ENCODE measurements at places on chromosomes 7 and 10. TPM values are rescaled to one million over a fixed set of nuclear protein-coding genes. Genes with fewer than 3 reads are reported as not detected.

- no peaks in the 10 kb centered on the region for H3K27me3 ChIP-seq
- DNase-seq = no peak
Measured at GRCh38 chr7:121945066-121945465, 72.1 kb downstream of the PTPRZ1 start.

MINDY4 gene
- 7.9 TPM for total RNA-seq

DNA sequence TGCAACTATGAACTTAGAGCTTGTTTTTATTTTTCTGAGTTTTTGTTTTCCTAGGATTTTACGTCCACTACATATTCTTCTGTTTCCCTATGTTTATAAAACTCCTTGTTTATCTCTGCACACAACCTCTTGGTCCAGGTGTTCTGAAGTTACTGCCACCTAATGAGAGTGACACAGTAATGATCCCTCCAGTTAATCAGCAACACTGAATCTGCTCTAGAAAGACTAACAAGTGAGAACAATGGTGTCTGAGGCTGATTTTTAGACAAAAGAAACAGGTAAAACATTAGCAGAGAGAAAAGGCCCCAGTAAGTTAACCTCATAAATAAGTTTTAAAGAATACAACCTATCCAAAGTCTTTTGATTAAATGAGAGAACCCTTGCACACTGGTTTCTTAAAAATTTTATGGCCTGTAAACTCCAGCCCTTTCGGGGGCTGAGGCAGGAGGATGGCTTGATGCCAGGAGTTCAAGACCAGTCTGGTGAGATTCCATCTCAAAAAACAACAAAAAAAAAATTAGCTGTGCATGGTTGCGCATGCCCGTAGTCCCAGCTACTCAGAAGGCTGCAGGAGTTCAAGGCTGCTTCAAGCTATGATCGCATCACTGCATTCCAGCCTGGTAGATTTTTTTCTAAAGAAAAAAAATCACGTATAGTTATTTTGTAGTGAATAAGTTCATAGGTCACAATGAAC is 397.6 kb downstream of the MAGI2 start:
- H3K27ac ChIP-seq = peak overlapping the region; percentile 58
- no peaks in the 10 kb centered on the region for H3K36me3 ChIP-seq
- no peak overlapping the region for H3K4me3 ChIP-seq

IGF2BP3 gene
- total RNA-seq = not detected

DNA sequence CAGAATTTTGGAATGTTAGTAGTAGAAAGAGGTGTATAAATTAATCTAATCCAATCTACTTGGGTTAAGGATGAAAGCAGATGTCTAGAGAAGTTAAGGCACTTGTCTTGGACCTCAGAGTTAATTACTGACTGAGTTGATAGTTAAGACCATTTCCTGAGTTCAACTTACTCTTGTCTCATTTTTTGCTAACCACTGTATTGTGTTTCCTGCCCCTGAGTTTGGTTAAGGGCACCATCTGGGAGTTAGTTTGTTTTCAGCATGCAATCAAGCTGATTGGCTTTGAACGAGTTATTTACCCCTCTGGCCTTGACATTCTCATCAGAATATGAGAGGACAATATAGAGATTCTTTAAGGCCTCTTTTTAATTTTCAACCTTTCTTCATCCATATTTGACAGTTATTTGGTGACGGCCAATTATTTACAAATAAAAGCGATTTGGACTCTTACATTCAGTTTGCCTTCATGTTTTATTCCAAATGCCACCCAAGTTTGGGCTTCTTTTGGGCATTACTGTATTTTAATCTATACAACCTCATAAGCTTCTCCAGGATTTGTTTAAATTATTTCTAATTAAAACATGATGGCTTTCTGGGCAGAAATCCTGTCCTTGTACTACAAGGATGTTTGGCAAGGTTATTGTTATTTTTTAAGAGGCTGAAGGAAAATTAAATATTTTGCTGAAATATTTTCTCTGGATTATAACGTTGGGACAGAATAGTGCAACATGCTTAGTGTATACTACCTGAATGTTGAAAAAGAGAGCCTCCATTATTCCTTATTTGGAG is 225.0 kb downstream of the CACNB2 start:
- no peaks in the 10 kb centered on the region for H3K4me1 ChIP-seq
- H3K4me3 ChIP-seq = no peak overlapping the region
- H3K27ac ChIP-seq = peak overlapping the region; percentile 27
- no peaks in the 10 kb centered on the region for H3K36me3 ChIP-seq

DNA sequence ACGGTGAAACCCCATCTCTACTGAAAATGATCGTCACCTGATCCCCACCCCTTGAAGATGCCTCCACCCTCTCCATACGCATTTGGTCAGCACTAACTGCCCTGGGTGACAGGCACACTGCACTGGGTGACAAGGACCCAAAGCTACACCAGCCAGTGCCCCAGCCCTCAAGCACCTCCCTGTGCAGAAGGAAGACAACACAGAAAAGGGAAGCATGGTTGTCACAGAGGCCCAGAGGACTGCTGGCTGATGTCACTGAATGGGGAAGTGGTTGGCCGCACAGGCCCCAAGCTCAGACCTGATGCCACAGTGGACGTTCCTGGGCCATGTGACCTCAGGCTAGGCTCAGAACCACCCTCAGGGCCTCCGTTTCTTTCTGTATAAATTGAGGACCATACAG is 4.2 kb upstream of the PILRA start:
- no peak for DNase-seq
- no peaks in the 10 kb centered on the region for H3K27me3 ChIP-seq
- no peaks in the 10 kb centered on the region for H3K4me1 ChIP-seq

DNA sequence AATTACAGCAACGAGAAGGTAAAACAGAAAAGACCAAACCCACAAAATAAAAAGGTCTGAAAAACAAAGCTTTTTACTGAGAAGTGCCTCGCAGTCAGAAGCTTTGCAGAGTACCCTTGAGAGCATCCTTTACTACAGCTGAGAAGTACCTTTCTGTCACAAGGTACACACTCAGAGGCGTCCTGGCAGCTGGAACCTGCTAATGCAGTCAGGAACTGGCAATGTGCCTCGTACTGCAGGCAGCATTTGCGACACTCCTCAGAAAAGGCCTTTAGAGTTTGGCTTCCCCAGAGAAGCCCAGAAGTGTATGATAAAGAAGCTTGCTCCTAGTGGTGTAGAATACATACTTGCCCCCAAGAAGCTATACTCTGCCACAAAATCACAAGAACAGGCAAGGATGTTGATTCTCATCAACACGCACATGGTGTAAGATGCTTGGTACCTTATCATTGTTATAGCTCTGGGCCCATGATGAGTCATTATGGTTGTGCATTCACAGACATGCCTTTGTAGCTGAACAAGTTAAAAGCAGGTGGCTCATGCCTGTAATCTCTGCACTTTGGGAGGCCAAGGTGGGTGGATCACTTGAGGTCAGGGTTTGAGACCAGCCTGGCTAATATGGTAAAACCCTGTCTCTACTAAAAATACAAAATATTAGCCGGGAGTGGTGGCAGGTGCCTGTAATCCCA is 2.0 kb upstream of the GTPBP4 start:
- DNase-seq = no peak
- H3K36me3 ChIP-seq = no peaks in the 10 kb centered on the region
- peaks cover 12% of the 10 kb centered on the region for H3K4me1 ChIP-seq
- H3K27me3 ChIP-seq = no peaks in the 10 kb centered on the region
- H3K27ac ChIP-seq = no peak overlapping the region

DNA sequence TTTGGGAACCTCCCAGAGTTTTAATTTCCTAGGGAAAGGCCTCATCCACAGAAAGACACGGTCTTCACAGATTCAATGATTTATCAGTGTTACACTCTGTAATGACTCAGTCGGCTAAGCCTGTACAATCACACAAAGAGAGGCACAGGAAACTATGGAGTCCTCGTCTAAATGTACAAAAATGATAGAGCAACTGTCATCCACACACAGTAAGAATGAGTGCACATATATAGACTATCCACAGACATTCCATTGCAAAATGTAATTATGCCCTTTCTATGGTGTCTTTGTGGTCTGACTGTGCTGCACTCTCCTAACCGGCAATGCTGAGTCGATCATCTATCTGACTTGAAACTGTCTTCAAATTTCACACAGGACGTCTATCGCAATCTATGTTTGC is 3.5 kb upstream of the NAMPT start:
- H3K27me3 ChIP-seq = no peaks in the 10 kb centered on the region
- no peak overlapping the region for H3K4me3 ChIP-seq
- H3K27ac ChIP-seq = no peak overlapping the region
- H3K36me3 ChIP-seq = no peaks in the 10 kb centered on the region

- H3K27ac ChIP-seq = no peak overlapping the region
- no peaks in the 10 kb centered on the region for H3K36me3 ChIP-seq
- no peaks in the 10 kb centered on the region for H3K27me3 ChIP-seq
- DNase-seq = peak; percentile 8
Measured at GRCh38 chr10:5964736-5965135, 12.6 kb downstream of the IL15RA start.

GRCh38 chr10:100748231-100749058 is 3.1 kb downstream of the PAX2 start:
- DNase-seq = no peak
- no peak overlapping the region for H3K4me3 ChIP-seq
- H3K36me3 ChIP-seq = no peaks in the 10 kb centered on the region
- peaks cover 2% of the 10 kb centered on the region for H3K27me3 ChIP-seq

SRGN gene
- total RNA-seq = 22.0 TPM

- no peaks in the 10 kb centered on the region for H3K27me3 ChIP-seq
- no peak overlapping the region for H3K27ac ChIP-seq
- no peak for DNase-seq
- H3K4me1 ChIP-seq = no peaks in the 10 kb centered on the region
- no peak overlapping the region for H3K4me3 ChIP-seq
Measured at GRCh38 chr7:19275000-19275399, 129.8 kb upstream of the FERD3L start.

GRCh38 chr10:119290301-119291048 is 83.1 kb downstream of the GRK5 start:
- no peak for DNase-seq
- no peak overlapping the region for H3K4me3 ChIP-seq
- no peaks in the 10 kb centered on the region for H3K36me3 ChIP-seq
- peaks cover 43% of the 10 kb centered on the region for H3K4me1 ChIP-seq
- H3K27me3 ChIP-seq = no peaks in the 10 kb centered on the region

HSPB1 gene
- total RNA-seq = 503 TPM

DNA sequence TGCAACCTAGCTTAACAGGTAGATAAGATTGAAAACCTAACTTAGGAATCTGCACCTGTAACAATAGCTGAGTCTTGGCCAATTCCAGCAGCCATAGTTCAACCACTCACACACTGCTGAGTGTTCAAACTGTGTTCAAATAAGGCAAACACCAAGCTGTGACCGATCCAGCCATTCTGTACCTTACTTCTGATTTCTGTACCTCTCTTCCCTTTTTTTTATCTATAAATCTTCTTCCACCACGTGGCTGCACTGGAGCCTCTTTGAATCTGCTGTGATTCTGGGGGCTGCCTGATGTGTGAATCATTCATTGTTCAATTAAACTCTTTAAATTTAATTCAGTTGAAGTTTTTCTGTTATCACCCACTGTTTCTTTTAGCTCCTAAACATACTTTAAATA is 15.7 kb upstream of the FOXL3 start:
- no peaks in the 10 kb centered on the region for H3K4me1 ChIP-seq
- H3K27ac ChIP-seq = no peak overlapping the region
- no peaks in the 10 kb centered on the region for H3K36me3 ChIP-seq
- no peak for DNase-seq
- H3K4me3 ChIP-seq = no peak overlapping the region
- no peaks in the 10 kb centered on the region for H3K27me3 ChIP-seq

DNA sequence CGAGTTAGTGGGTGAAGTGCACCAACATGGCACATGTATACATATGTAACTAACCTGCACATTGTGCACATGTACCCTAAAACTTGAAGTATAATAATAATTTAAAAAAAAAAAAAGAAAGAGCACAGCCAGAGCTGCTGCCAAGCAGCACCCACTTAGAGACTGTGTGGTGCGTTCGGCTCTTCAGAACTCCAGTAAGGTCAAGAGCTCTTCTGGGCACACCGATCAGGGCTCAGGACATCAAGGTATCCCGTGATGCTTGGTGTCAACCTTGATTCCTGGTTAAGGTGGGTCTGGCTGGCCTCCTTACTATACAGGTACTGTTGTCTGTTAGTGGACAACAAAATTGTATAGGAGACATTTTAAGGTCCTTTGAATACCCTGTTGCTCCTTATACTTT is 385.7 kb upstream of the AKR1E2 start:
- DNase-seq = no peak
- H3K4me1 ChIP-seq = no peaks in the 10 kb centered on the region
- H3K36me3 ChIP-seq = no peaks in the 10 kb centered on the region
- H3K27ac ChIP-seq = no peak overlapping the region
- H3K4me3 ChIP-seq = no peak overlapping the region
- H3K27me3 ChIP-seq = no peaks in the 10 kb centered on the region

DNA sequence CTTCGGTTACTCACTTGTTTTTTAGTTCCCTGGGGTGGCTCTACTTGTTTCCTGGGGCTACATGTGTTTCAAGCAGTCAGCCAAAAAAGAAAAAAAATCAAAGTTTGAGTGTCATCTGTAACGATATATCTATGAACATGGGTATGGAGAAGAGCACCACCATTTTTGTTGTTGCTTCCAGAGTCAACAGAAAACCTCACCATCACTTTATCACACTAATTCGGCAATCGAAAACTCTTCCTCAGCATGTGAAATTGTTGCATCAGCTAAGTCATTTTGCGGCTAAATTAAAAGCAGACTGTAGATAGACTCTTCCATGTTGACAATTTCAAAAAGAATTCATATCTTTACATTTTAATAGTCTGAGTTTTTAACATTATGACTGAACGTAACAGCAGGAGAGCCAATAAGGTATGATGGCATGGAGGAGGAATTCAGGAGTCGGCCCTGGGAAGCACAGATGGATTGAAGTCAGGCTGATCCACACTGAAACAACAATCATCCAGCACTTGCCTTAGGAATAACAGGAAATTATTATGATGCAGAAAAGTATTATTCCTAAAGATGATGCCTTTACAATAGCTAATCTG is 455.7 kb upstream of the KLF6 start:
- no peak overlapping the region for H3K4me3 ChIP-seq
- no peak overlapping the region for H3K27ac ChIP-seq
- no peaks in the 10 kb centered on the region for H3K36me3 ChIP-seq
- peaks cover 3% of the 10 kb centered on the region for H3K4me1 ChIP-seq

- no peaks in the 10 kb centered on the region for H3K36me3 ChIP-seq
- no peak overlapping the region for H3K27ac ChIP-seq
- DNase-seq = no peak
Measured at GRCh38 chr7:12706900-12707536, 19.6 kb downstream of the ARL4A start.

DNA sequence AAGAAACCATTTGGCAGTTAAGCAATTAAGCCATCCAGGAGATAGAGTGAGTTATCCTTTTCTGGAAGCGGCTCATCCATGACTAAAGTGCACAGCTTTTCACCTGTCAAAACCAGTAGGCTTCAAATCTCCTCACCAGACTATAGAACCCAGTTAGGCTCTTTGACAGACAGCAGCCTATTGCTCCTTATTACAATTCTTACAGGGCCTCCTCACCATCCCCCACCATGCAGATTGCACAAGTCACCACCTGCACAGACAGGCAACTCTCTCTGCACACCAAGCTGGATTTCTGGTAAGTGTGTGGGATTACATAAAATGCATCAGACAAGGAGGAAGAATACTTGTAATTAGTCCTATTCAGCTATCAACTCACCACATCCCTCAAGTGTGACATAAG is 301.6 kb downstream of the SNX13 start:
- no peak for DNase-seq
- no peaks in the 10 kb centered on the region for H3K36me3 ChIP-seq
- no peaks in the 10 kb centered on the region for H3K27me3 ChIP-seq
- H3K4me3 ChIP-seq = no peak overlapping the region
- no peaks in the 10 kb centered on the region for H3K4me1 ChIP-seq

GRCh38 chr7:1549357-1550004 is 6.5 kb downstream of the TMEM184A start:
- H3K27me3 ChIP-seq = no peaks in the 10 kb centered on the region
- DNase-seq = no peak
- no peaks in the 10 kb centered on the region for H3K36me3 ChIP-seq
- H3K4me3 ChIP-seq = no peak overlapping the region

- peaks cover 19% of the 10 kb centered on the region for H3K4me1 ChIP-seq
- DNase-seq = no peak
- H3K4me3 ChIP-seq = no peak overlapping the region
Measured at GRCh38 chr10:114499116-114499515, 94.8 kb upstream of the AFAP1L2 start.

CYP2C19 gene
- total RNA-seq = not detected
